ENCODE measurements at places on chromosomes 3 and 15.

GRCh38 chr15:58957101-58957973 is 23.9 kb upstream of the SLTM start:
- peak; percentile 28 for DNase-seq

GRCh38 chr15:31069360-31070000 is 32.0 kb downstream of the TRPM1 start:
- no peak for DNase-seq

GRCh38 chr3:64130436-64130835 is 94.8 kb downstream of the PRICKLE2 start:
- no peak for DNase-seq

DNA sequence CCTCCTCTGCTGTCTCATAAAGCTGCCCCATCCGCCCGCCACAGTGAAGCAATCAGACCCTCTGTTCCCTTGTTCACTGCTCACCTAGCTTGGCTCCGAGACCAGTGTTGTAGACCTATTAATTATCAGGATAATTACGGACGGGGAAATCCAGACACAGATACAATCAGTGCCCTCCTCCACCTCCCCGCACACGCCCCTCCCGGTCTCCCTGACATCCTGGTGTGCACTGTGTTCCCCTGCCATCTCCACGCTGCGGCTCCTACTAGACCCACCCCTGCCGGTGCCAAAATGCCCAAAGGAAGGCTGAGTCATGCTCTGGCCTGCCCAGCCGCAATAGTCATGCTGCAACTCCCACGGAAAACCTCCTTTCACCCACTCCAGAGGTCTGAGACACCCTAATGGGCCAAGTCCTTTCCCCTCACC is 277.3 kb upstream of the TLE3 start:
- DNase-seq = no peak

- no peak for DNase-seq
Observed at GRCh38 chr3:195255571-195256501, 15.1 kb downstream of the XXYLT1 start.

GRCh38 chr3:40247714-40248454 is 61.6 kb upstream of the EIF1B start:
- DNase-seq = no peak

DNA sequence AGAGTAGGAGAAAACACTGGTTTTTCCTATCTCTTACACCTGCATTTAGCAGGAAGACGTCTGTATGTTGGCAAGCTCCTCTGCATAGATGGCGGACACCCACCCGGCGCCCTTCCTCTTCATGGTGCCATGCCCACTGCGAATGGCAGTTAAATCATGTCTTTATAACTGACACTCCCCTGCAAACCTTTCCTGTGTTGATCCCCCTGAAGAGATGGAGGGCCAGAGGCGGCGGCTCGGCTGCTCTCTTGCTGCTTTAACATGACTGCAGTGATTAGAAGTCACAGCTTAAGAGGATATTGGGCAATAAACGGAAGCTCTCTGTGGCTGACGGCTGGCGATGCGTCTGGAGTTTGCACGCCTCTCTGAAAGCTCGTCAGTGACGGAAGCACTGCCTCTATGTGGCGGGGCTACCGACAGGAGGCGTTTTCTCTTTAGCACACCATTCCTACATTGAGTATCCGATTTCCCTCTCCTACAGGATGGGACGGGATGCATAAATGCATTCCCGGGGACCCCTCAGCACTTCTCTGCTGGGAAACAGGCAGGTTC is 25.5 kb upstream of the SNRPA1 start:
- DNase-seq = no peak

GRCh38 chr15:100879464-100880138 is at the start of gene ALDH1A3:
Gene ALDH1A3, plus strand, starts transcription at chr15:100879831. Its CDS starts 77 bp downstream, at chr15:100879908.
- DNase-seq = no peak

- peak; percentile 68 for DNase-seq
Observed at GRCh38 chr3:126982471-126983175, at the start of gene PLXNA1. Gene PLXNA1, plus strand, starts transcription at chr3:126983115. Its CDS starts 5,479 bp downstream, at chr3:126988594.

- DNase-seq = no peak
Observed at GRCh38 chr3:7764115-7764514, 737.5 kb upstream of the LMCD1 start.

- DNase-seq = no peak
Observed at GRCh38 chr3:3553236-3553635, 246.0 kb upstream of the LRRN1 start.

DNA sequence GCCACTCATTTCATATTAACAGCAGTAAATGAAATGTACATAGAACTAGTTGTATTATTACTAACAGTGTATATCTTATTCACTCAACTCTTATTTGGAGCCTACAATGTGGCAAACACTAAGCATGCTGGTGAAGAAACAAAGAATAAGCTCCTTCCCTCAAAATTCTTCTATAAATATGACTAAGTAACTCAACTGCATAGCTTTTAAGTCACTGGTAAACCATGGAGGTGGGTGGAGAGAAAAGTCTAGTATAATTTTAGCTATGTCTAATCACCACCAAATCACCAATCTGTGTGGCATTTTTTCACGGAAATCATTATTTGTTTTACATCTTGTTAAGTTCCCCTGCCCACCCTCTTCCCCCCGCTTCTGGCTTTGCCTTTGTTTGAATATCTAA is 17.5 kb downstream of the COPS2 start:
- no peak for DNase-seq

DNA sequence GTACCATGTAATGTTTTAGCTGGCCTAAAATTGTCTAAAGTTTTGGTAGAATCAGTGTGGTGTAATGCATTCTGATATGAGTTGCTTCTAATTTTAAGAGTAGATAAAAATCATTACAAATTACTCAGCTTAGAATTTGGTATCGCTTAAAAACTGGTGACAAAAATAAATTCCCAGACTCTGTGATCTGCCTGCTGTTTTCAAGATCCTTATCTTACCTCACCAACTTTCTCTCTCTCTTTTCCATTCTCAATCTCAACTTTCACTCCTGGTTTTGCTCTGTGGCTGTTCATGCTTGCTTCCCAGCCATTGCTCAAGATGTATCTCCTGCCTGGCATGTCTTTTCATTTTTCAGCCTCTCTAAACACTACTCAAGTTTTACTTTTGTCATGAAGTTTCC is 45.7 kb downstream of the TCF12 start:
- DNase-seq = no peak

DNA sequence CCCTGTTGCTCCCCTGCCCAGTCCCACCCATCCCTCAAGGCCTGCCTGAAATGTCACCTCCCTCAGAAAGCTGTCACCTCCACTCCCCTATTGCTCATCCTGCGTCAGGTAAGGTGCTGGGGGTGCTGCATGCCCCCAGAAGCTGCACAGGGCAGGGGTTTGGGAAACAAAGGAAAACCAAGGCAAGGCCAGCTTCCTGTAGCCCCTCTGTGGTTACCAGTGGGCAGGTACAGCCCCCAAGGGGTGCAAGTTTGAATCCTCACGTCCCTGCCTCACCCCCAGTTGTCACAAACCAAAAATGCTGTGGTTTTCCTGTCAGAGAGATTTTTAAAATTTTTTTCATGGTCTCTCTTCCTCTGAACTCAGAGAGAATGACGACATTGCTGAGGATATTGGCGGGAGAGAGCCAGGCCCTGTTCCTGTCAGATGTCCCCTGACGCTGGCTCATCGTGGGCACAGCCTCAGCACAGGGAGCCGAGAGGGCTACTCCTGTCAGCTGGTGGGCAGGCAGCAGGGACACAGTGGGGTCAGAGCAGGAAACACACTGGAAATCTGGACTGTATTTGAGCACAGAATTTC is 27.0 kb downstream of the PSTPIP1 start:
- no peak for DNase-seq

Measured in hippocampal formation (tissue), 2 donors.